H1 (cell line): ENCODE measurements at places on chromosomes 16 and 17. TPM values are rescaled to one million over a fixed set of nuclear protein-coding genes. Genes with fewer than 3 reads are reported as not detected.

The TBC1D16 gene
- total RNA-seq: 109 and 111 TPM in 2 replicates

The CDRT15L2 gene
- total RNA-seq: not detected in 2 replicates

The JPH3 gene
- 28.3 and 28.4 TPM in 2 replicates for total RNA-seq

The CDK3 gene
- total RNA-seq: 7.4 and 10.0 TPM in 2 replicates

The ABCC12 gene
- not detected in 2 replicates for total RNA-seq

The PRCD gene
- 1.4 and 2.1 TPM in 2 replicates for total RNA-seq

The SLC9A5 gene
- 7.9 and 8.5 TPM in 2 replicates for total RNA-seq

The DNAH9 gene
- total RNA-seq: 0.65 and 0.86 TPM in 2 replicates

The C16orf54 gene
- not detected in 2 replicates for total RNA-seq

The C17orf78 gene
- not detected in 2 replicates for total RNA-seq

The KRTAP4-4 gene
- not detected in 2 replicates for total RNA-seq

The GPRC5C gene
- total RNA-seq: 17.1 and 18.3 TPM in 2 replicates

The NAGS gene
- total RNA-seq: 5.1 TPM in 2 replicates

The INPP5K gene
- total RNA-seq: 20.4 and 21.0 TPM in 2 replicates

The RABEP2 gene
- 13.3 and 14.9 TPM in 2 replicates for total RNA-seq

The CIBAR2 gene
- total RNA-seq: not detected in 2 replicates

The TBC1D28 gene
- total RNA-seq: not detected in 2 replicates

The IQCK gene
- total RNA-seq: 5.8 and 6.2 TPM in 2 replicates

The NGFR gene
- total RNA-seq: 8.1 TPM in 2 replicates

The BICDL2 gene
- 14.3 and 15.9 TPM in 2 replicates for total RNA-seq

GRCh38 chr16:25192096-25192495, 24.7 kb upstream of the AQP8 start:
- no peak for DNase-seq

DNA sequence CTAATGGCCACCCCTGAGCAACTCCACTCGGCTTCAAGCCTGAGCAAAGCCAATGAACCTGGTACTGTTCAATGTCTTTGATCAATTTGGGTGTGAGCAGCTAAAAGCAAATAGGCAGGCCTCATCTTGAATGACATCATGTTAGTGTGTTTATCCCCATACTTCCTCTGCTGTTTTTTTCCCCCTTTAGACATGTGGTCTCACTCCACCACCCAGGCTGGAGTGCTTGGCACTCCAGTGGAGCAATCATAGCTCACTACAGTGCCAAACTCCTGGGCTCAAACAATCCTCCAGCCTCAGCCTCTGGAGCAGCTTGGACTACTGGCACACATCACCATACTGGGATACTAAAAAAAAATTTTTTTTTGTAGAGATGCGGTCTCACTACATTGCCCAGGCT, 75.4 kb downstream of the ARHGAP17 start:
- DNase-seq: no peak

DNA sequence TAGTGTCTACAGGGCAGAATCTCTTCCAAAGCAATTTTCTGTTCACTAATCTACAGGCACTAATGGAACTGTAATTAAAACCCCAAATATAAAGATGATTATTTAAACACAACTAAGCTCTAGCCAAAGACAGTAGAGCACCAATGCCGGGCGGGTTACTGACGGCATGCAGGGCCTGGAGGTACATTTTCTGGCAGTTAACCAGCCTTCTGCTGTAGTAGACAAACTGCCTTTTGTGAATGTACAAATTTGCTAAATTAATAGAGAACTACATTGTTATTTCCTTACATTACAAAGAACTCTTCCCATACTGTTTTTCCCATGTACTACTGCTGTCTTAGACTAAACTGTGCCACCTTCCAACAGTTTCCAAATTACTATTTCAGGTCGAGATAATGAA, 107.8 kb downstream of the TRIM37 start:
- no peak for DNase-seq

DNA sequence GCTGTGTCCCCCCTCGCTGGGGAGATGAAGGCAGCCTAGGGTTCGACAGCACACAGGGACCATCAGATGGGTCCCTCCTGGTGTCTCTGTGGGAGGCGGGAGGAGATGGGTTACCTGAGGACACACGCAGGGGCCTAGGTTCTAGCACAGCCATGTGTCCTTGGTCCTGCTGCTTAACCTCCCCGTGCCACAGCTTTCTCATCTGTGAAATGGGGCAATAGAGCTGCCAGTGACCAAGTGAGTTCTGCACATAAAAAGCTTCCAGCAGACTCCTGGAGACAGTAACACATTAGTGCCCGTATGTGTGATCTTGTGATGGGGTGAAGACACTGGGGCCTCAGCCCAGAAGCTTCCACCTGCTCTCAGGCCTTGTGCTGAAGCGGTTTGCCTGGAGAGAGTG, 96.0 kb upstream of the GSE1 start:
- no peak for DNase-seq

- no peak for DNase-seq
Measured at GRCh38 chr16:73171380-73171779, 123.5 kb upstream of the ZFHX3 start.

DNA sequence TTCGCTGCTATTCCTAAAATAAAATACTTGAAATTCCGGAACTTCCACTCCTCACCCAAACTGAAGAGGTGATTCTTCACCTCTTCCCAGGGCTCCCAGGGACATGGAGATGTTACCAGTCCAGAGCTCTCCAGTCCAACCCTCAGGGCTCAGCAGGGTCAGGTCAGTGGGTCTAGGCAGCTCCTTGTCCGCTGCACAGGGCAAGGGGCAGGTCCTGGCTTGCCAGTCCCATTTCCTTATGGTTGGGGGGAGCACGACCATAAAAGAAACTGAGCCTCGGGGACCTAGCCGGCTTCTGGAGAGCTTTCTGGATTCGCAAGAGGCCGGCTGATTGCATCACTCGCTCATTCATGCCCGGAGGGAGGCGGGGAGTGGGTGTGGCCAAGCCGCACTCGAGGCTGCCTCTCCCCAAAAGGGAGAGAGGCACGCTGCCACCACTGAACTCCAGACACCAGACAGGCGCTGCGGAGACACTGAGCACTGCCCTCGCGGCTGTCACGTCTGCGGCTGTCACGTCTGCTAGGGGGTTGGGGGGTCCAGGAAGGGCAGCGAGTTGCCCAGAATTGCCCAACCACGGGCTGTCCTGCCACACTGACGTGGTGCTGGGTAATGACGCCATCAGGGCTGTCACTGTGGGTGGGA, 15.8 kb downstream of the SLC7A5 start:
- DNase-seq: peak; percentile 92

GRCh38 chr17:57955183-57955931, at the start of gene CUEDC1:
Gene CUEDC1, minus strand, starts transcription at chr17:57955412. Its CDS starts 69,848 bp downstream, at chr17:57885564.
- DNase-seq: peak; percentile 82

DNA sequence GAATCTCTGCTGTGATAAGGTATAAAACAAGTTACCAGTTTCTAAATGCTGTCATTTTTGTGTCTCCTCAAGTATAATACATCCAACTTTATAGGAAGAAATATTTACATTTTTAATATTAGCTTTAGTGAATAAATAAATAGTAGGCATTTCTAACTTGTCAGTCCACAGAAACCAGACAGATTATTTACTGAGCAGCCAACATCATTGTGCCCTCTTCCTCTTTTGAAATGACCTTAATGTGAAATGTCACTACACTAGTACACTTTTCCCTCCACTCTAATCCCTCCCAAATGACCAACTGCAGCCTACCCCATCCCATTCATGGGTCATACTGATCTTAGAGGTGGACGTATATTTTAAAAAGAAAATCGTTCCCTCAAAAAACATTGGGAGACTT, 9.2 kb downstream of the STXBP4 start:
- DNase-seq: no peak

DNA sequence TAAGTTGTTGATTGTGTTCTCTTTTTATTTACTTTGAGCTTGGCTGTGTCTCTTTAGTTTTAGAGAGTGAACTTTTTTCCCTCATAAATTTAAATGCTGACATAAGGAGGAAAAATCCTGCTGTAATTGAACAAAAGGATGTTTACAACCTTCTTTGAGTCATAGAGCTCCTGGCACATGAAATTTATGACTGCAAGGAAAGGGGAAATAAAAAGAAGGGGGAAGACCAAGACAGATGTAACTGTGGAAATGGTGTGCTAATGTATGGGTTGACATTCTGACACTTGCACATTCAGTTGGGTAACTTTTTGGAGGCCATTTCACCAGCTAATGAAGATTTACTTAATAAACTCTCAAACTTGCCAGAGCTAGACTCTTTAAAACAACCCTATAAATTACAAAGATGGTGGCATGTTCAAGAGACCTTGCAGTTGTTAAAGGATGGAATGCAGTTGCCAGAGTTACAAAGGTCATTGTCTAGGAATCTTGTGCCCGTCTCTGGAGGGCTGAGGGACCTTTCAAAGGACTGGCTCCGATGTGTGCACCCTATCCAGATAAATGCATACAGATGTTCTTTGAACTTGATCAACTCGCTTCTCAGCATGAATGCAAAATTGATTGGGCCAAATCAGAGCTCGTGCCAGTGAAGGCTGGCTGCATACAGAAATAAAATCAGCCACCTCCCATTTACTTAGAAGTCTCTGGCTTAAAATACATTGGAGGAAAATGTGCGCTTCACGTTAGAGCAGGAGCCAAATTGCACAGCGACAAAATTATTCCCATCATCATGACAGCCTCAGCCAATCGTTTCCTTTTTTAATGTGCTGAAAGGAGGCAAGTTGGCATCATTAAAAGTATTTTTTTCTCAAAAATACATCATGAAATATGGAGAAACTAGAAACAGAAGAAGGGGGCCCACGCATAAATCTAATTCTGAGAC, 289.0 kb upstream of the XYLT1 start:
- DNase-seq: no peak

DNA sequence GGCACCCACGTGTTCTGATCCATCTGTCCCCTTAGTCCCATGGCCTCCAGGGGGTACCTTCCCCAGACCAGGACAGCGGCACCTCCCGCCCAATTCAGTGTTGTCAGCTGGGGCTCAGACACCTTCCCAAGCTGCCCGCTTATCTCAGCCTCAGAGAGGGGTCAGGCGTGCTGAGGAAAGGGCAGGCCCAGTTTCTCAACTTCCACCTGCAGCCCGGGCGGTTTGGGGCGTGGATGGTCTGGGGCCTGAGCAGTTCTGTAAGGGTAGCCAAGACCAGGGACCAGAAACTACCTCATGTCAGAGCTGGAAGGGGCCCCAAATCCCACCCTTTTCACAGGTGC, 5.1 kb downstream of the PLCD3 start:
- no peak for DNase-seq

DNA sequence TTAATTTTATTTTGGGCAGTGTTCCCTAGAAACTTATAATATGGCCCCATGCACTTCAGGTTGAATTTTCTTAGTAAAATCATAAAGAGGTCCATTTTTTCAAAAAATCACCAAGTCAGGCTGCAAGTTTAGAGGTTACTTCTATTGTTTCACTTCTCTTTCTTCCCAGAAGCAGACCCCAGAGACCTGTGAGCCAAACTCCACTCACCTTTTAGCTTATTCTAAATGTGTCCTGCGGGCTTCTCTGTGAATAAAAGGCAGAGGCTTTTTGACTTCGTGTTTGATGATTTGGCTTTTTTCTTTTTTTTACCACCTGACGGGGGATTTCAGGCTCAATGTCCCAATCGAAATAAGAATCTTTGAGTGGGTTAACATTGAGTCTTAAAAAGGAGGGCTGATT, 7.4 kb downstream of the PRKCB start:
- DNase-seq: no peak

GRCh38 chr17:17650959-17651358, 30.3 kb upstream of the RAI1 start:
- no peak for DNase-seq

DNA sequence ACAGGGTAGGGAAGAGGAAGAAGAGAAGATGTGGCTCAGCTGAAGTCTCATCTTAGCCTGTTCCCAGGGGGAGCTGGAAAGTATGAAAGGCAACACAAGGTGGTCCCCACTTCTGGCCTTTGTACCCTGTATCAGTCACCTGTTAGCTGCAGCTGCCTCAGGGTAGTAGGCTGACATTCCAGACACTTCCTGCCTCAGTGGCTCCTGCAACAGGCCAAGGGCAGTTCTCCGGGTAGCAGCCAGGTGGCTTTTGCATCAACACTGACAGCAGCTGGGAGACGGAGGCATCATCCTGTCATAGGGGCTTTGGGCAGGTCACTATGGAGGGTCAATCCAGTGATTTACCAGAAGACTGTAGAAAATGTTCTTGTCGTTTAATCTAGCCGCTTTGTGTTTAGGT, 124.0 kb downstream of the RGS9 start:
- DNase-seq: peak; percentile 52

GRCh38 chr16:10601444-10602408, 21.3 kb upstream of the EMP2 start:
- DNase-seq: no peak

DNA sequence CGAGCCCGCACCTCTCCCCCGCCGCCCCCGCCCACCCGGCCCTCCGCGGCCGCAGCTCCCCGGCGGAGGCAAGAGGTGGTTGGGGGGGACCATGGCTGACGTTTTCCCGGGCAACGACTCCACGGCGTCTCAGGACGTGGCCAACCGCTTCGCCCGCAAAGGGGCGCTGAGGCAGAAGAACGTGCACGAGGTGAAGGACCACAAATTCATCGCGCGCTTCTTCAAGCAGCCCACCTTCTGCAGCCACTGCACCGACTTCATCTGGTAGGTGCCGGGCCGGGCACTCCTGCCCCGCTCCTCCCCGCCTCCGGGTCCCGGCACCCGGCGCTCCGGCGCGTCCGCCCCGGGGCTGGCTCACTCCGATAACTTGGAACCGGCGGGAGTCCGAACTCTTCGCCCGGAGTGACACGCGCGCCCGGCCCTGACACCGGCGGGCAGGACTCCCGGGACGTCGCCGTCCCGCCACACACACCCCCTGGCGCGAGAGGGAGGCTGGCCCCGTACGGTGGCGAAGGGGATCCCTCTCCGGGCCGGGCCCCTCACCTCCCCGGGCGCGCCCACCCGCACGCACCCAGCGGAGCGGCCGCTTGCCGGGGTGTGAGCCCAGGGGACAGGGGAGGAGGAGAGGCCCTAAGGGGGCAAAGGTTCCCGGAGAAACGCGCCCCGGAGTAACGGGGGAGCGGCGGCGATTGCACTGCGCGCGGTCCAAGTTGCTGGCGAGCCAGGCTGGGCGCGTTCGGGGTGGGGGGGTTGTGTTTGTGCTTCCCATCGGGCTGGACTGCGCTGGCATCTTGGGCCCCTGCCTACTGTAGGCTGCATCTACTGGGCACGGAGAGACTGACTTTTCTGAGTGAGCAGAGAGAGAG, 581 bp downstream of the PRKCA start:
- no peak for DNase-seq

- no peak for DNase-seq
Measured at GRCh38 chr17:41580687-41581365, 5.9 kb downstream of the KRT14 start.

GRCh38 chr16:81928271-81928918, 82.9 kb downstream of the SDR42E1 start:
- DNase-seq: no peak

- no peak for DNase-seq
Measured at GRCh38 chr17:49495842-49496182, 719 bp downstream of the NGFR start.

GRCh38 chr17:17849147-17849820, 12.5 kb upstream of the SREBF1 start:
- DNase-seq: no peak

DNA sequence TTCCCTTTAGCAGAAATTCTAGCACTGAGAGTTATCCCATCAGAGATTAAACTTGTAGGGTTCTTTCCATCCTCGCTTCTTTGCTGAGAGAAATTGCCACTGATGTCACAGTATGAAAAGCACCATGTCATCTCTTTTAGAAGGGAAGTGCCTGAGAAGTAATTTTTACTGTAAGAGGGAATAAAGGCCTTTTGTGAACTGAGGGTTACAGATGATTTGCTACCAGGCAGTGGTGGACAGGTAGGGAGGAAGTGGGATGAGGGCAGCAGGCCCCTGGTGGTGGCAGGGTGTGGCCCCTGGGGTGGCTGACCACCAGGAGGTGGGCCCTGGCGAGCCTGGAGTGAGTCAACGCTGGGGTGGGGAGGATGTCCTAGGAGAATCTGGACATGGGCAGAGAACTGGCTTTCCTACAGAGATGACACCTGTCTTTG, 6.4 kb upstream of the MILR1 start:
- DNase-seq: no peak

GRCh38 chr17:68035131-68035522, 408 bp upstream of the KPNA2 start:
- peak; percentile 90 for DNase-seq
